IPS DF 6.9 (cell line): ENCODE measurements at places on chromosomes 5 and 9.

- DNase-seq = no peak
Measured at GRCh38 chr5:109759306-109759705, 69.6 kb downstream of the MAN2A1 start.

- peak; percentile 58 for DNase-seq
Measured at GRCh38 chr9:78031893-78032729, 500 bp upstream of the GNAQ start.

- DNase-seq = no peak
Measured at GRCh38 chr9:137902646-137903045, 25.1 kb downstream of the CACNA1B start.

- no peak for DNase-seq
Measured at GRCh38 chr9:135489188-135489906, 9.8 kb downstream of the PPP1R26 start.

- DNase-seq = peak; percentile 37
Measured at GRCh38 chr9:88076286-88077070, 61.8 kb downstream of the SPATA31C2 start.

GRCh38 chr5:67129768-67130167, 66.8 kb downstream of the CD180 start:
- DNase-seq = no peak

DNA sequence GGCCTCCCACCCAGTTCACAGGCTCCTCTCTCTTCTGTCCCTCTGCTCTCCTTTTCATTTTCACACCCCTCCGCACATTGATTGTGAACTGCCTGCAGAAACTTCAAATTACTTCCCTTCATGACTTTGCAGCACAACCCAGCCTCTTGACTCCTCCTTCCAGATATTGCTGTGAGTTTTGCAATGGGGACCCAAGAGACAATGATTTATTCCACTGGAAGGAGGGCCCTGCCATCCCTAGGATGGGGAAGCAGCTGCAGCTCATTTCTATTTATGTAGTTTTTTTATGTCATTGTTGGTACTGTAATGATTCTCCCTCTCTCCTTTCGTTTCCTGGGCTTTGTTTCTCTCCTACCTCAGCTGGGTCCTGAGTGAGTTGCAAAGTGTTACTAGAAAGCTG, 364.9 kb downstream of the ICE1 start:
- no peak for DNase-seq

DNA sequence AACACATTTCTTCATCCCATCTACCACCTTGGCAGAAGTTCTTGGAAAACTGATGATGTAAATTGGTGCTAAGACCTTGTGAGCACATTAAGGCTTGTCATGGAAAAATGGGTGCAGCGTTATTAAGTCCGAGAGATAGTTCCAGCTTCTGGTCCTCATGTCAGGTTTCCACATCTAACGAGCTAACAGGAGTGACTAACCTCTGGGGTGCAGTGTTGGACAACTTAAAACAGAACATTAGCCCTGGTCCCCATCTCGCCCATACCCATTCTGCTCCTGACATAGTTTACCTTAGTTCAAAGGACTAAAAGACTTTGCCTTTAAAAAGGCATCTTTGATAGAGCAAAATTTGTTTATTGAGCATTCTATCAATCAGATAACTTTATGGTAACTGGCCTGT, 128.0 kb downstream of the SLC1A3 start:
- DNase-seq = no peak

GRCh38 chr5:10489810-10490426, 48.2 kb downstream of the ROPN1L start:
- no peak for DNase-seq

DNA sequence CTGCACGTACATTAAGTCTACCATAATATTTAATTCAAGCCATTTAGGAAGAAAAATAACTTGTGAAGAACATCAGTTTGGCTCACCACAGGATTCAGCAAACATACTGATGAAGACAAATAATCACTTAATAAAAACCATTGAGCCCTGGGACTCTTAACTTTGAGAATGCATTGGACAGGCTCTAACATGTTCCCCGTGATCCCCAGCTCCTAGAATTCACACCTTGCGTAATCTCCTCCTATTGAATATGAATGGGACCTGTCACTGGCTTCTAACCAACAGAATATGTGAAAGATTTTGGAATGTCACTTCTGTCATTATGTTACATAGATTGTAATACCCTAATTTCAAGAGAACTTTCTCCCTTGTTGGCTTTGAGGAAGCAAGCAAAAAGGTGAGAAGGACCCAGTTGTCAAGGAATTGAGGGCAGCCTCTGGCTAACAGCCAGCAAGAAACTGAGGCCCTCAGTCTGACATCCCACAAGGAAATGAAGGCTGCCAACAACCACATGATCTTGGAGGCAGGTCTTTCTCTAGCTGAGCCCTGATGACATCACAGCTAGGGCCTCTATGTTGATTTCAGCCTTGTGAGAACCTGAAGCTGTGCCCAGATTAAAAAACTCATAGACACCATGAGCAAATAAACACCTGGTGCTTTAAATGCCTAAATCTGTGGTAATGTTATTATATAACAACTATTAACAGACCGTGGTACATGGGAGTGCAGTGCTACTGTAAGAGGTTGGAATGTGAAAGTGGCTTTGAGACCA, 433.2 kb downstream of the SEMA5A start:
- no peak for DNase-seq

GRCh38 chr5:351084-351920, 29.8 kb downstream of the AHRR start:
- DNase-seq = no peak

- DNase-seq = no peak
Measured at GRCh38 chr9:19049917-19050636, 850 bp downstream of the RRAGA start.

DNA sequence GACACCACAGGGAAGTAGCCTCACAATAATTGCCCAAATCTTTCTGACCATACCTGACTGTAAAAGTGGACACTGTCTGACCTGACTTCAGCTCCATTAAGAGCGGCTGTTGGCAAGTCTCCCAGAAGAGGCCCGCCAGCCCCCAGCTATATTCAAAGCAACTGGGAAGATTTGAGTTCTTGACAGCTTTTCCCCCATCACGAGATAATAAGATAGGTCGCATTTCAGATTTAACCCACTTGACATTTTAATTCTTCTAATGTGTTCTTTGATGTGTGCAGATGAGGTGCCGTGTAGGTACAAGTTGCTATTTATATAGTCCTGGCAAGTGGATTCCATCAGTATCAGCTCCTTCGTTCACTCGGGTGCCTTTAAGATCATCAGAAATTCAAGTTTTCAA, 345.7 kb downstream of the DRD1 start:
- no peak for DNase-seq

DNA sequence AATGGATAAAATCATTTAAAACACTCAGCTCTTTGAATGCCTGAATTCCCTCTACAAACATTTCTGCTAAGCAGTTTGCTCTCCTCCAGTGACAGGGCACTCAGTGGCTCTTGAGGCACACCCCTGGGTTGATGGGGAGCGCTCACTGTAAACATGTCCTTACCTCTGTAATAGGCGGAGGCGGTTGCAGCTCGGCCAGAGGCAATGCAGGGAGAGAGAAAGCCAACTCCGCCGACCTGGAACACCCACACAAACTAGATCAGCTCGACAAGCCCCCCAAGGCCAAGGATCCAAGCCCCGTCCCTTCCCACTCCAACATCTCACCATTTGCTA, 329 bp downstream of the CDC23 start:
- no peak for DNase-seq

DNA sequence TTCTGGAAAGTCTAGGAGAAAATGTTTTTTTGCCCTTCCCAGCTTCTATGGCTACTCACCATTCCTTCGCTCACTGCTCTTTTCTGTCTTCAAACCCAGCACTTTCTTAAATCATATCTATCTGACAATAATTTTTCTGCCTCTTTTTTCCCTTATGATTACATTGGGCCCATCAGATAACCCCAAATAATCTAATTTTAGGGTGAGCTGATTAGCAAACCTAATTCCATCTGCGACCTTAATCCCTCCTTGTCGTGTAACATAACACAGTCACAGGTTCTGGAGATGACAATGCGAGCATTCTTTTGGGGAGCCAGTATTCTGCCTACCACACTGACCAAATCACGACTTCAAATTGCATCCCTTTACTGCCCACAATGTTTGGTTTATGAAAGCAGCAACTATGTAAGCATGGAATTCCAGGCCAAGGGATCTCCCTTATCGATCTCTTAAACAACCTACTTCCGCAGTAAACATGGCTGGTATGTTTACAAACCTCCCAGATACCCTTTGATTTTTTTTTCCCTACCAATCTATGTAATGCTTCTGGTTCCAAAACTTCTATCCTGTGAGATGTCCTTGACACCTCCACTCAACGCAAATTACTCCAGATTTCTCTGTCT, 2122.2 kb downstream of the MAT2B start:
- DNase-seq = no peak

DNA sequence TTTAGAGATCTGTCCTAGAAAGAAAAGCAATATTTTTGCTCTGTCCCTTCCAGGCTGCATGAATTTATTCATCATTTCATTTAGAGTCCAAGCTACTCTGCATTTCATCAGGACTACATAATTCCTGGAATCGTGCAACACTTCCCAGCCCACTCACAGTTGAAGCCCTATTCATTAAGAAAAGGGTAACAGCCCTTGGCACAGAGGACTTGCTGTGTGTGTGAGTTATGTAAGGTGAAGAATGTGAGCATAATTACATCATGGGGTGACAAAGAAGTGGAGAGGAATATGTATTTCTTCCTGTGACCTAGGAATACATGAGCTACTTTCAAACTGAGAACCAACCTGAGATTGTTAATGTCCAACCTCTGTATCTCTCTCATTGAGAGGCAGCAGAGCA, 317.4 kb downstream of the ARHGEF28 start:
- no peak for DNase-seq

DNA sequence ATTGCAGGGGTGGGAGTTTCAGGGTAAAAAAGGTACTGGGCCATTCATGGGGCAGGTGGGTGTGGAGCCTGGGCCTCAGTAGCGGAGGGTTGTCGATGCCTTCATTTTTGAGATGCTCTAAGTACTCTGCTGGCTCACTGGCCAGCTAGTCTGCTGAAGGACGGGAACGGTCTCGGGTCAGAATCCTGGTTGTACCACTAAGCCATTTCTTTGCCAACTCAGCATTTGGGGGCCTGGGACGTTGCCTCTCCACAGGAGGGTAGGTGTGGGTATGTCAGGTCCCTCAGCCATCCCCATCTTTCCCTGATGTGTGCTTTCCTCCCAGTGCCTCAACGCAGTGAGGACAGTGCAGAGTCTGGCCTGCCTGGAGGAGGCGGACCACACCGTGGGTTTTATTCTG, 25.1 kb downstream of the SH3GLB2 start:
- no peak for DNase-seq

DNA sequence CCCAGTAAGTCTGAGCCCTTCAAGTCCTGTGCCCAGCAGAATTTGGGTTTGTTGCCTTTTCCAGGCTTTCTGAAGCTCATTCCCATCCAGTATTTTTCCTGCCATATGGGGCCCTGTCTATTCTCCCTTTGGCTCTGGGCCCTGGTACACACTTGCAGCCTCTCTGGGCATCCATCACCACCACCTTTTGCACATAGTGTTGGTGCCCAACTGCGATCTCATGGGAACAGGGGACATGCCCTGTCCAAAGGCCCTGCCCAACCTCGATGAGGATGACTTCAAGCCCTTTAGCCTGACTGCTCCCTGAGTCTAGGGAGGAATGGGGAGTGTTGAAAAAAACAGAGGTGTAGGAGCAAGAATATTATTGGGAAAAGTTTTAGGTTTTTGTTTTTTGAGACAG, 11.5 kb downstream of the RGS3 start:
- DNase-seq = no peak

- no peak for DNase-seq
Measured at GRCh38 chr9:17090041-17090440, 44.8 kb upstream of the CNTLN start.

- DNase-seq = no peak
Measured at GRCh38 chr5:60208716-60209115, 315.2 kb upstream of the PDE4D start.

GRCh38 chr9:35906923-35907699, 1.1 kb downstream of the HRCT1 start:
- DNase-seq = no peak

- DNase-seq = no peak
Measured at GRCh38 chr9:100108559-100108958, 9.5 kb downstream of the INVS start.

DNA sequence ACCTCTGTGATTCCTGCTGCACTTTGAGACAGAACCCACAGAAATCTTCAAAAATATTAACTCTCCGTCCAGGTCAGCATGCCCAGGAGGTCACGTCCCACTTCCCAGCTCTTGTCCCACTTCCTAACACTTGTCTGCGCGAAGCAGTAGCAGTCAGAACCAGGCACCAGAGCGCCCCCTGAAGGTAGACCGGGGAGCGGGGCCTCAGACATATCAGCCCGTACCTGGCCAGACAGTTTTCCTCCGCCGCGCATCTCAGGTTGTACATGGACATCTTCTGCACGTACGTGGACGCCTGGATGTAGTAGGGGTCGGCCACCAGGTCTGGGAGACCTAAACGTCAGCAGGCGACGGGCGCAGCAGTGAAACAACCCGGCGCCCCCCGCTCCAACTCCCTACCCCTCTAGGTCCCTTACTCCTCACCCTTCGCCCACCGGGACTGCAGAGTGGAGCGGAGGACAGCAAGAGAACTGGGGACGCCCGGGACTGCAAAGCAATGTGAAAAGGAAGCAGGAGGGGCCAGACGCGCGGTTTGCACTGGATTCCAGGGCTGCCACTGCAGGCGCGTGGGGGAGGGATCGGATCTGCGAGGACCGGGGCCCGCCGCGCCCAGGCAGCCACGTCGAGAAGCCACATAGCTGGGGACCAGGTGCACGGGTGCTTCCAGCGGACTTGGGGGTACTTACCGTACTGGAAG, 1.2 kb downstream of the LOX start:
- peak; percentile 54 for DNase-seq

- DNase-seq = no peak
Measured at GRCh38 chr5:54363669-54364068, 53.3 kb upstream of the ARL15 start.

DNA sequence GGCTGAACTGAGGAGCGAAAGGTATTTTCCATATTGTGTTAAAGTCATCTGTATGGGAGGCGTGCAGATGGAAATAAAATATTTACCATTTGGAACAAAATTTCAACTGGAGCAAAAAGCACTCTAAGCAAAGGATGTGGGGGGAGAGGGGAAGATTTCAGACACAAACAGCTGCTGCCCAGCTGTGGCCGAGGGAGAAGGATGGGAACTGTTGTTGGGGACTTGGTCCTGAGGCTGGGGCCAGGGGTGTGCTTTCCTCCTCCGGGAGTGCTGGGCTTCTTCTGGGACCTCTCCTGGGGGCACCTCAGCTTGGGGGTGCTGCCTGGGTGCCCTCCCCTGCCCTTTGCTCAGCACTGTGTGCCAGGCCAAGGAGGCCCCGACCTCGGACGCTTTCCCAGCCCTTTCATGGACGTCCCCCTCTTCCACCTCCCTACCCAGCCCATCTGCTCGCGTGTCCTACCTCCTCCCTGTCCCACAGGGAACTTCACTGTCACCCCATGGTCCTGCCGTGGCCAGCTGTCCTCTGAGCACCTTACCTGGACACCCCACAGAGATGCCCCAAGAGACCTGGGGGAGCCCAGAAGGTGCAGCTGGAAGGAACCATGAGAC, 101.9 kb upstream of the COL5A1 start:
- no peak for DNase-seq

GRCh38 chr9:27340961-27341511, 44.1 kb upstream of the EQTN start:
- DNase-seq = no peak

- no peak for DNase-seq
Measured at GRCh38 chr5:95327211-95327610, 42.3 kb upstream of the MCTP1 start.
